ENCODE measurements at places on chromosomes 11 and 22.

DNA sequence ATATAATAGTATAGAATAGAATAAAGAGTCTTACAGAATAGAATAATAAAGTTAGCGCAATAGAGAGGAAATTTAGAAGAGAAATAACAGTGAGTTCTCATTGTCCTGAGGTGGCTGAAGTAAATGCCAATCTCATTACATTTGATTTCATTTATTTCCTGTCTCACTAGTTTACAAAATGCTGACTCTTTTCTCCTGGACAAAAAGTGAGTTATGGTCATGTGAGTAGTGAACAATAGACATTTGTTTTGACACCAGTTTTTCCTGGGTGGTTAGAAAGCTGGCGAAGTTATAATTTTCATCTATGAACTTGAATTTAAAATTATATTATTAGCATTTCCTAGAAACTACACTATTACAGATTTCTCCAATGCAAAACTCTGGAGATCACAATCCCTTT, 143.7 kb downstream of the TYR start:
- no peak for DNase-seq

- DNase-seq, result no peak
Measured at GRCh38 chr11:107705027-107705426, 6.8 kb downstream of the SLN start.

DNA sequence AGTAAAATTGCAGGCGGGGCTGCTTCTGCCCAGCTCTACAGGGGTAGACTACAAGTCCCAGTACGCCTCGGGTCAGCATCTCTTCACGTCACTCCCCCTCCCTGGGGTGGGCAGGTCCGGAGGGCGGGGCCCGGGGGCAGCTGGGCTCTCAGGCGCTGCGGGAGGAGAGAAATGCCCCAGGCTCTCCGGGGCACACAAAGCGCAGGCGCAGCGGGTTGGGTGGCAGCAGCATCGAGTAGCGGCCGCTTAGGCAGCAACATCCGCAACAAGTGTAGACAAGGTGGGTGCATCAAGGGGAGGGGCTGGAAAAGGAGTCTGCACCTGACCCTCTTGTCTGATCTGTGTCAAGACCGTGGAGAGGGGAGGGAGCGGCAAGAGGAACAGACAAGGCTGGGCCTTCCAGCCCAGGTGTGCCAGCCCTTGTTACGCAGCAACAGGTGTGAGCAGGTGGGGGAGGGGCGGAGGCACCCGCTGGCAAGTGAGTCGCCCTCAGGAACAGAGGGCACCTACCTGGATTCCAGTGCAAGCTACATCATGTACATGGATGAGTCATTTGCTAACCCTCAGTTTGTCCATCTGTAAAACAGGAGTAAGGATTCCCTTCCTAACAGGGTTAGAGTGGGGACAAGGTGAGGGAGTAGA, 1.2 kb downstream of the PLEKHB1 start:
- DNase-seq, result peak; percentile 80

GRCh38 chr11:108558222-108558621, 35.3 kb downstream of the EXPH5 start:
- DNase-seq, result no peak

- no peak for DNase-seq
Measured at GRCh38 chr11:2449548-2450320, 4.9 kb downstream of the KCNQ1 start.

GRCh38 chr11:130165601-130166456, 6.2 kb downstream of the ST14 start:
- no peak for DNase-seq

DNA sequence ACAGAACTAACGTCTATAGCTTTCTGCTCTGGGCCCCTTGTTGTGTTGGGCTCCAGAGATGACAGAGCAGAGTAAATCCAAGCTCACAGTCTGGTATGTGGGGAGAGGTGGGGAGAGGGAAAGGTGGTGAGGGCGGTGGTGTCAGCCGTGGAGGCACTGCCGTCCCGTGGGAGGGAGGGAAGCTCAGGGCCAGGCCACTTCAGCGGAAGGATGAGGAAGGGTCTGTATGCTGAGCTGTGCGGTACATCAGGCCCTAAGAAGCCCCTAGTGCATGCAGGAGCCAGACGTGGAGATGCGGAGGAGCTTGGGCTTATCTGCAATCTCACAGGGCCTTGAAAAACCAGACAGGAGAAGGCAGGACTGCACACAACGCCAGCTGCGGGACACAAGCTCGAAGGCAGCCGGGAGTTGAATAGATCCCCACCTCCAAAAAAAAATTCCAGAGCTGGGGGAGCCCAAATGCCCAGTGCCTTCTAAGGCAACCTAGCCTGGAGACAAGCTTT, 1.5 kb downstream of the KRTAP5-5 start:
- no peak for DNase-seq

DNA sequence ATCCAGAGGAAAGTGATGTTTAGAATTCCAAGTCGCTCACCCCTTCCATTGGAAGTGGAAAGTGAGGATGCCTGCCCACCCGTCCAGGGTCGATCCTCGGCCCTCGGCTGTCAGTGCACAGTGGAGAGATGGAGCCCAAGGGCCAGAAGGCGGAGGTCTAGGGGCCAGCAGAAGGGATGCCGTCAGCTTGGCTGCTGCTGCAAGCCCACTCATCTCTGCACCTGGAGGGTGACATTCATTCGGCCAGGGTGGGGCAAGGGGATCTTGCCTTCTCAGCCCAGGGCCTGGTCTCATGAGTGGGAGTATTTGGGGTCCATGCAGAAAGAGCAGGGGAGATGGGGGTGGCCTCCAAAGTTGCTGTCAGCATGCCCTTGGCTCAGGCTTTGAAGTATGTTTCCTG, 30.7 kb downstream of the LINC01488 start:
- DNase-seq, result no peak

DNA sequence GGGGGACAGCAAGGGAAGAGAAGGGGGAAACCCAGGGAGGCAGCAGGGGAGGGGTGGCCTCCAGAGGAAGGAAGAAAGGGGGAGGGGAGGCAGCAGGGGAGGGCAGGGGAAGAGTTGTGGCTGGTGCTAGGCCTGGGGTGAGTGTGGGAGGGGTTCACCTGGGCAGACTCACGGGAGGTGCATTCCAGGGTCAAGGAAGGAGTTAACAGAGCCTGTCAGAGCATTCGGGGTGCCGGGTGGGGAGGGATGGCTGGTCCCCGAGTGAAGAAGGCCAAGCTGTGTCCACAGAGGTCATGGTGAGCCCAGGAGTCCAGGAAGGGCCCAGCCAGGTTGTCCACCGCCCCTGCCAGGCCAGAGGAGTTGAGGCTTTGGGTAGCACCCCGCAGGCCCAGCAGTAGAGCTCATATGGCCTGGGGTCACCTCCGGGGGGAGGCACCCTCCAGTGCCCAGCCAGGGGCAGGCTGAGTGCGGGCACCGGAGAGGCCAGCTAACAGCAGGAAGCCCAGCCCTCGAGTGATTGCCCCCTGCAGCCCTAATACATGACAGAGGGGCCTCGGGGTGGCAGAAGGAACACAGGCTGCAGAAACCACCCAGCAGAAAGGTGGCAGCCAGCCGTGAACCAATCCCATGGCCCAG, 31.1 kb upstream of the PPARA start:
- no peak for DNase-seq

GRCh38 chr11:72058416-72059034, 21.8 kb downstream of the NUMA1 start:
- DNase-seq, result no peak

- no peak for DNase-seq
Measured at GRCh38 chr22:24894220-24894975, 52.1 kb downstream of the LHFPL7 start.

DNA sequence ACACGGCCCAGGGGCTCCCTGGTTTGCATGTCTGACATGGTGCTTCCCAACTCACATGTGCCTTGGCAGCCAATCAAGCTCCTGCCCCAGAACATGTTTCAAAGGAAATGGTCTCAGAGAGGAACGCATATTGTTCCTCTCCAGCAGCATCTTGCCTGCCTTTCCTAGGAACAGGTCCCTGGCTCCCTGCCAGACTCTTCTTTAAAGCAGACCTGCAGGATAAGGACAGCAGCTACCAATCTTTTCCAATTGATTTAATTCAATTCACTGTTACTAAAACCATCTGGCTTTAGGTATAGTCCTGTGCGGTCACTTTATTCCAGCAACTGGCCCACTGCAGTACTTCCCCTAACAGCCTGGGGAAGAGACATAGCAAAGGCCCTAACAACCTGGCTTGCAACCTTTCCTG, 79.9 kb downstream of the AMBRA1 start:
- no peak for DNase-seq

GRCh38 chr11:14273895-14274294, 85.1 kb downstream of the RRAS2 start:
- no peak for DNase-seq

DNA sequence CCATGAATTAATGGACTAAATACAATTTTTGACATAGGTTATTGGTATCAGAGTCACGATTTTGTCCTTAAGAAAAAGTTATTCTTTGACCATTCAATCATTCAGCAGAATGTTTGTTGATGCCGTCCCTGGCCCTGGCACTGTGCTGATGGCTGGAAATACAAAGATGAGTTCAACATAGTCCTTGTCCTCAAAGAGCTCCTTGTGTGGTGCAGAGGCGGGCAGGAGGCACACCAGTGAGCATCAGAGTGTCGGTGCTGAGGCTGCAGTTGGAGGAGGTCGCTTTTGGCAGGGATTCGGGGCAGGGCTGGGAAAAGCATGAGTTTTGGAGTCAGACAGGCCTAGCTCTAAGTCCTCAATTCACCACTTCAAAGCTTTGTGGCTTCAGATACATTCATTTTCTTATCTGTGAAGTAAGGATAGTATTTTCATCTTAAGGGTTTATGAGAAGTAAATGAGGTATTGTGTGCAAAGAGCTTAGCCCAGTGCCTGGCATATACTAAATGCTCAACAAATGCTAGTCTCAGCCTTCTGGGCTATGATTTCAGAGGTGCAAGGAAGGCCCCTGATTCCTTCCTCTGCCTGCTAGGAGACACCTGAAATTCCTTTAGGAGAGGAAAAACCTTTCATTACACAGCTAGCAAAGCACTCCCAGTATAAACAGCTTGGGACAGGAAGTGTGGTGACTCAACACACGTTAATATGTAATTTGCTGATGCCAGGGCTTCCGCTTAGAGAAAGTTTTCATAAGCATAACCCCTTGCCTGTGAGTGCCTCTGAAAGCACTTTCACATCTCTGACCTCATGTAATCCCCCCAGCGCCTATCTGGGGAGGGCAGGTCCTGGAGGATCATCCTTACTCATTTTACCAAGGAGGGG, 113.8 kb downstream of the NECTIN1 start:
- DNase-seq, result no peak

DNA sequence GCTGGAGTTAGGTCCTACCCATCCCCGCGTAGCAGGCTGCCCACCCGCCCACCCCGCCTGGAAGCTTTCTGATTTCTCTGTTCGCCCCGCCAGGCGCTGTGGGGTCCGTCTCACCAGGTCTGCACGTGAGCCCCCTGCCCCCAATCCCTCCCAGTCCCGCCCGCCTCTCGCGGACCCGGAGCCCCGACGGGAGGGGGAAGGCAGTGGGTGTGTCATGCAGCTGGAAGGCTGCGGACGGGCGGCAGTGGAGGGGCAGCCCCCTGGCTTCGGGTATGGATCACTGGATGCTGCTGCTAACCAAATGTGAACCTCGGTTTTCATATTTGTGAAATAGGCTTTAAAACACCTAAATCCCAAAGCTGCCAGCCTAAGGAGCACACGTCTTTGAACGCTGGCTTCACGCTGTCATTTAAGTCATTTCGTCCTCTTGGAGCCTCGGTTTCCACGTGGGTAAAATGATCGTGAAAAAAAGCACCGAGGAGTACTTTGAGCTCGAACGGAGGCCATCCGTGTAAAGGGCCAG, 568 bp upstream of the BIK start:
- no peak for DNase-seq

DNA sequence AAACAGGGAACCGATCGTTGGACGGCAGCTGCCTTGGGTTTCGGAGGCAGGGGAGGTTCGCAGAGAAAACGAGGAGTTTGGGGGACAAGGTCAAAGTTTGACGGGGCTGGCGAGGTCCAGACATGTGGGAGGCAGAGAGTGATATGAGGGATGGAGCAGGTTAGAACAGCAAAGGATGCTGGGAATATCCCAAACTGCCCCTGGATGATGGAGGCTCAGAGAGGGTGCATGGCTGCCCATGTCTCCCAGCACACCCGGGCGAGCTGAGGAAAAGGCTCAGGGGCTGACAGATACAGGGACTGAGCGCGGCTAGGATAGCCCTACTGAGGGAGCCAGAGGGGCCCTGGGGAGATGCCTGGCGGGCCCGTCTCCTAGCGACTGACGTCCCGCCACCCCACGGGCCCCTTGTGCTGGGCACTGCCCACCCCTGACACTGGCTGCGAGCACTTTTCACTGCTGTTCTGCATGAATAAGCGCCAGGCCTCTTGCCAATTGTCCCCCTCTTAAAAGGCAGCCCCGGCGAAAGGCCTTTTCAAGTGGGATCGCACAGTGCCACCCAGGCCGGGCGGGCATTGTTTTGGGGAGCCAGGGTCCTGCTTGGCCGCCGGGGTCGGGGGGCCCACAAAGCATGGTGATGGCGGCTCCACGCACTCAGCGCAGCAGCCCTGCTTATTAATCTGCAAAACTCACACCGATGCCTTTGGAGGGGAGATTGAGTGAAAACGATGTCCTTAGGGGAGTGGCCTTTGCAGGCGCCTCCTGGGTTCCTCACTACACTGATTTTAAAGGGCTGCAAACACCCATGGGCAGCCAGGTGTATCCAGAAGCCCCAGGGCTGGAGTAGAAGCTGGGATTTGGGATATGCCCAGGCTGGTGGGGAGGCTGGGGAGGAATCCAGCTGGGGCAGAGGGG, 90.0 kb upstream of the LINC01488 start:
- DNase-seq, result no peak

GRCh38 chr11:71080239-71081097, 171.9 kb downstream of the SHANK2 start:
- peak; percentile 75 for DNase-seq

- no peak for DNase-seq
Measured at GRCh38 chr22:20027966-20028854, 7.3 kb downstream of the TANGO2 start.

DNA sequence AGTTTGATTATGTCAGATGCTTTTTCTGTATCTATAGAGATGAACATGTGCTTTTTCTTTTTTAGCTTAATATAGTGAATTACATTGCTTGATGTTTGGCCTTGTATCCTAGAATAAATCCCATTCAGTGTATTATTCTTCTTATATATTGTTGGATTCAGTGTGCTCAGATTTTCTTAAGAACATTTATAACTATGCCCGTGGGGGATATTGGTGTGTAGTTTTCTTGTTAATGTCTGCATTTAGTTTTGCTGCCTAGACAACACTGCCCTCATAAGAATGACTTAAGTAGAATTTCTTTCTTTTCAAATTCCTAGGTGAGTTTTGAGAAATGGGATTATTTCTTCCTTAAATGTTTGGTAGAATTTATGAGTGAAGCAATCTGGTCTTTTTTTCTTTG, 98.5 kb downstream of the TMEM135 start:
- DNase-seq, result no peak

DNA sequence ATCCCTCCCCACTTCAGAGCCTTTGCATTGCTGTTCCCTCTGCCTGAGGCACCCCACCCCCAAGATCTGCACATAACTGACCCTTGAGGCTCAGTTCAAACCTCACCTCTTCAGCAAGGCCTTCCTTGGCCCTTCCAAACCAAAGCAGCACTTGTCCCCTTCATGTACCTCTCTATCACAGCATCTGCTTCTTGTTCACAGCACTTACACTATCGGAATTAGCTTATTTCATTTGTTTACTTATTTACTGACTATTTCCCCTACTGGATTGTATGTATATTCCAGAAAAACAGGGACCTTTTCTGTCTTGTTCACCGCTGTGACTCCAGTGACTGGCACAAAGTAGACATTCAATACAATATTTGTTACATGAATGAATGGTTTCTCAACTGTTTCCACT, 38.0 kb downstream of the HORMAD2 start:
- DNase-seq, result no peak

- DNase-seq, result no peak
Measured at GRCh38 chr22:16962501-16962900, 45.5 kb downstream of the GAB4 start.

All from NCI-H1930 (cell line).